HuH-7.5 (cell line): ENCODE measurements at places on chromosomes 4 and X.

- no peak for DNase-seq
Measured at GRCh38 chr4:3210467-3210866, 38.5 kb upstream of the MSANTD1 start.

GRCh38 chr4:95979961-95980876 is 140.3 kb downstream of the PDHA2 start:
- no peak for DNase-seq

GRCh38 chr4:73066445-73066844 is 3.1 kb downstream of the COX18 start:
- DNase-seq: no peak

DNA sequence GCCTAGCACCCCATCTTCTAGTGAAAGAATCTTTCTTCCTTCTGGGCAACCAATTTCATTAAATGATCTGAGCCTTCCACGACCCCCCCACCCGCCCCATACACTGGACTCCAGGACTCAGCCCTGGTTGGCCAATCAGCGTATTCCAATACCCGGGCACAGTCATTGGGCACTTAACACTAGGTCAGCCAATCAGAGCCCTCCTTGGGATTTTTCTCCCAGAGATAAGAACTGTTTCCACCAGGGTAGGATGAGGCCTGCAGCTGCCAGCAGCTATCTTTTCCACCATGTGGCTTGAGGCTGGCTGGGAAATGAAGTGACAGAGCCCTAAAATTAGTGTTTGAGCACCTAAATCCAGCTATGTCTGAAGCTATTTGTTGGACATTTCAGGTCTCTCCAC is 418.8 kb downstream of the BCOR start:
- no peak for DNase-seq

- DNase-seq: no peak
Measured at GRCh38 chr4:2340272-2341061, 78.0 kb downstream of the ZFYVE28 start.

DNA sequence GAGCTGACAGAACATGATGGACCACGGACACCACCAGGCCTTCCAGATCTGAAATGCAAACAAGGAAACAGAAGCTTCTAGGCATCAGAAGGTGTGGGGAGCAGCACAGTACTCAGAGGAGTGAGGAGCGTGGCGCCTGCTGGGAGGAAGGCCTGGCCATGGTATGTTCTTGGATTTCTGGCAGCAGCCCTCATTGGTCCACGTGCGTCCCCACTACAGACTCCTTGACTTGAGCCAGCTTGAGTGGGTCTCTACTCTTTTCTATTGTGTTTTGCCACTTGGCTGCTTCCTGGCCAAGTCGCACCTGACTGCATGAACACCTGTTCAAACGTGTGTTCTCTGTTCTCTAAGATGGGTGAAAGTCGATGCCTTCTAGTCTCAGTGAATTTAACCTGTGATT is 18.0 kb downstream of the ZNF275 start:
- no peak for DNase-seq

- DNase-seq: no peak
Measured at GRCh38 chr4:84733343-84734033, 150.6 kb downstream of the CDS1 start.

DNA sequence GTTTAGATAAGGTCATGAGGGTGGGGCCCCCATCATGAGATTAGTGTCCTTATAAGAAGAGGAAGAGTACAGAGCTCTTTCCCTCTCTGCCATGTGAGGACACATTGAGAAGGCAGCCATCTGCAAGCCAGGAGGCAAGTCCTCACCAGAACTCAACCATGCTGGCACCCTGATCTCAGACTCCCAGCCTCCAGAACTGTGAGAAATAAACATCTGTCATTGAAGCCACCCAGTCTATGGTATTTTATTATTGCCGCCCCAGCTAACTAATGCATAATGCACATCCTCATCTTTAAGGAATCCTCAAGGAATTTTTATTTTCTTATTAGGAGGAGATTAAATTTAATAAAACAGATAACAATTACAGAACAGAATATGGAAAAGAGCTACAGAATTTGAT is 16.7 kb upstream of the EXOSC9 start:
- no peak for DNase-seq

- DNase-seq: no peak
Measured at GRCh38 chrX:134864431-134864830, 126.4 kb upstream of the SMIM10 start.

- DNase-seq: no peak
Measured at GRCh38 chr4:141789716-141790115, 153.3 kb downstream of the IL15 start.

GRCh38 chr4:112379306-112379705 is 82.1 kb downstream of the ALPK1 start:
- DNase-seq: no peak

DNA sequence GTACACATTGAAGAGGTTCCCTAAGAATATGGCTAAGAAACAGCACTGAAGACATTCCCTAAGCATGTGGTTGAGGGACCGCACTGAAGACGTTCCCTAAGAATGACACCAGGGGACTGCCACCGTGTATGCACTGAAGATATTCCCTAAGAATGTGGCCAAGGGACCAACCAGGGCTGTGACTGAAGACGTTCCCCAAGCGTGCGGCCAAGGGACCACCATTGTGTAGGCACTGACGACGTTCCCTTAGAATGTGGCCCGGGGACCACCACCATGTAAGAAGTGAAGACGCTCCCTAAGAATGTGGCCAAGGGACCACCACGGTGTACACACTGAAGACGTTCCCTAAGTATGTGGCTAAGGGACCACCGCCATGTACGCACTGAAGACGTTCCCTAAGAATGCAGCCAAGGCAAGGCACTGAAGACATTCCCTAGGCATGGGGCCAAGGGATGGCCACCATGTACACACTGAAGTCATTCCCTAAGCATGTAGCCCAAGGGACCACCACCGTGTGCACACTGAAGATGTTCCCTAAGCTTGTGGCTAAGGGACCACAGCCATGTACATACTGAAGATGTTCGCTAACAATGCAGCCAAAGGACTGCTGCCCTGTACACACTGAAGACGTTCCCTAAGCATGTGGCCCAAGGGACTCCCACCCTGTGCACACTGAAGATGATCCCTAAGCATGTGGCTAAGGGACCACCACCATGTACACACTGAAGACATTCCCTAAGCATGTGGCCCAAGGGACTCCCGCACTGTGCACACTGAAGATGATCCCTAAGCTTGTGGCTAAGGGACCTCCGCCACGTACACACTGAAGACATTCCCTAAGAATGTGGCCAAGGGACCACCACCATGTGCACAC is 22.0 kb downstream of the DHRSX start:
- DNase-seq: no peak

DNA sequence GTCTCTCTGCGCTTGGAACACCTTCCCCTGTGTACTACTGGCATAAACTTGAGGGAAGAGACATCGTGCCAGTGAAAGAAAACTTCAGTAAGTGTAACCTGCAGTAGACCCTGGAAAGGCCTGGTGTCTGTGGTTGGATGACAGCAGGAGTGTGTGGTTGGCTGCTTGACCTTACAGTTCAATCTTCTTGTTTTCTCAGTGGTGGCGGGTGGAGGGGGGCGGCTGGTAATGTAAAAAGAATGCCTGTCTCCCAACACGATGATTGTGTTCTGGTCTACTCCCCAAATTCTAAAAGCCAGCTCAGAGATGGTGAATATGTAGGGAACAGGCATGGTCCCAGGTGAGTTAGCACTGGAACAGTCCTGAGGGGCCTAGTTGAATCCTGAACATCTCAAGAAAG is 18.6 kb downstream of the PSMD10 start:
- DNase-seq: no peak

DNA sequence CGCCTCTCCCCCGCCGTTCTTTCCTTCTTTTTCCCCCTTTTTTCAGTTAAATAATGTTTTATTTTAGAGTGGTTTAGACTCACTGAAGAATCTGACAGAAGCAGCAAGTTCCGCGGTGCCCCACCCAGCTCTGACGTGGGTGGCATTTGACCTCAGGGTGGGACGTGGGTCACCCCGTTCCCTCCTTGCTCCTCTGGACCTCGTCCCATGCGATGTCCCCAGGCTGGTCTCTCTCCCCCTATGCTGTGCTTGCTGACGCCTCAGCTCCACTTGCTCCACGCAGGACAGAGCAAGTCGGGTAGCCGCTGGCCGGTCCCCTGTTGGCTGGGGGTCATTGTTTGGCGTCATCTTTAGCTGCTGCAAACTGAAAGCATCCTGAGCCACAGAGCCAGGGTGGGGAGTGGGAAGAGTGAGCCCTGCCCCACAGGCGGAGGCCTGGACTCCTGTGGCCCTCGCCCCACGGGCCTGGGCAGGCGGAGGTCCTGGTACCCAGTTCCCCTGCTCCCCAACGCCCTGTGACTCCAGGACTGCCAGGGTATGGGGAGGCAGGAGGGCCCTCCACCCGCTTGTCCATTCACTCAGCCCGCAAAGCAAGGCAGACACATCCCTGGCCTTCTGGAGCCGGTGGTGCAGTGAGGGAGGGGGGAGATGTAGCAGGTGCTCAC is 30.8 kb downstream of the TRMT44 start:
- no peak for DNase-seq

DNA sequence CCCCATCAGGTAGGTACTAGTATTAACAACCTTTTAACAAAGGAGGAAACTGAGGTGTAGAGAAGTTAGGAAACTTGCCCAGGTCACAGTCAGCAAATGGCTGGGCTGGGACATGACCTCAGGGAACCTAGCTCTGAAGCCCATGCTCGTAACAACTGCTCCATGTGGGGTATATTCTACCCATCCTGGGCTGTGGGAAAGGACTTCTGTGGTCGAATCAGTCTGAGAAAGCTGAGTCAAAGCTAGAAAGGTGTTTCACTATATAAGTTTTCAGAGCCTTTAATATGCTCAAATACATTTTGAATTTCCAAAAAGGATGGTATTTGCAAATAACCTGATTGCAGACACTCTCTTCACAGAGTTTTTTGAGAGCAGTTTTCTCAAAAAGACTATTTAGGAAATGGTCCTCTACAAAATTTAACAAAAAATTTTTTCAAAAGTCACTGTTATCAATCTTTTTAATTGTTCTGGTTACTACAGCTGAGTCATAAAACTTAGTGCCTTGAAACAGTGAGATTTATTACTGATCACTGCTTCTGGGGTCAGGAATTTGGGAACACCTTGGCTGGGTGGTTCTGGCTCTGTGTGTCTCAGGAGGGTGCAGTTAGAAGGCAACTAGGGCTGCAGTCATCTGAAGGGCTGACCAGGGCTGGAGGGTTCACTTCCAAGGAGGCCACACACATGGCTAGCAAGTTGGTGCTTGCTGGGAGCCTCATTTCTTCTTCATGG is 53.6 kb downstream of the NSG1 start:
- no peak for DNase-seq

- no peak for DNase-seq
Measured at GRCh38 chr4:16812041-16812440, 86.4 kb downstream of the LDB2 start.

DNA sequence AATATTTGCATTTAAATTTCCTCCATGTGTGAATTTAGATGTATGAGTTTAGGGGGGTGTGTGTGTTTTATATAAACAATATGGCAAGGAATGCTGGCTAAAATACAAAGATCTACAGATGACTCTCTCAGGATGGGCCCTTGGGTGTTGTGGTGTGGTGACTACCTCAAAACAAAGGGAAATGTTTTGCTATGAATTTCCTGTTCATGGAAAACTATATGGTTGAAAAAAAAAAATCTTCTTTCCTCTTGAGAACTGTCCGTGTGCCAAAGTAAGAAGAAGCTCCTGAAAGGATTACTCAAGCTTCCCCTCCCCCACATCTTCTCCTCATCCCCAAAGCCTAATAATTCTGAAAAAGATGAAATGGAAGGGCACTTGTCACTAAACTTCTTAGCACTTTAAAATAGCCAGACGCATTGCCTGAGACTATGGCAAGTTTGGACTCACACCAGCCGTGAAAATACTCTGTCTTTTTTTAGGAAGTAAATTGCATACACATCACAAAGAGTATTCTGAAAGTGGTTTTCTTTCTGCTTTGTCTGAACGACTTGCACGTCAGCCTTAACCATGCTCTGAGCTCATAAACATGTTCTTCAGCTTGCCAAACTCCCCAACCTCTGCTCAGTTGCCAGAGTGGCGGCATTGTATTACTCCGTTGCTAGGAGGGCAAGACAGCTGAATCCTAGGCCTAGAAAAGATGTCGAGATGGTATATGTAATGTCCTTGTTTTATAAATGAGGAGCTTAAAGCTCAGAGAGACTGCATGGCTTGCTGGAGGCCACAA is 250.4 kb upstream of the JADE1 start:
- no peak for DNase-seq

DNA sequence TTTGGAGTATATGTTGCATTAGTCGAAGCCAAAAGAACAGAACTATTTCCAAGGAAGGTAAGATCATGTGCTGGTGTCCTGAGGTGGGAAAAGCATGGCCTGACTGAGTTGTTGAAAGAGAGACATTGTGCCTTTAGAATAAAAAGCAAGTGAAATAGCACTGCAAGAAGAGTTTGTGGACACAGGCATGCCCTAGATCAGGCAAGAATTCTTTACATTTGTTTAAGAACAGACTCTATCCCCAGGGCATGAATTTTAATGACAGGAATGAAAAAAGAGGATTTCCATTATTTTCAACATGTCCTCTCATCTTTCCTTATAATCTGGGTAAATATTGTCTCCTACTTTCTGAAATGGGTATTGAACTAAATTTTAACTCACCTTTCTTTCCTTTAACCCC is 516.2 kb upstream of the GALNT7 start:
- DNase-seq: no peak

GRCh38 chr4:56164907-56165306 is 216.2 kb downstream of the CEP135 start:
- no peak for DNase-seq

GRCh38 chr4:77465271-77465670 is 140.3 kb upstream of the CXCL13 start:
- peak; percentile 9 for DNase-seq

- DNase-seq: no peak
Measured at GRCh38 chrX:132407691-132408090, 81.1 kb downstream of the MBNL3 start.

- no peak for DNase-seq
Measured at GRCh38 chr4:185093603-185094002, 49.5 kb upstream of the SLC25A4 start.

DNA sequence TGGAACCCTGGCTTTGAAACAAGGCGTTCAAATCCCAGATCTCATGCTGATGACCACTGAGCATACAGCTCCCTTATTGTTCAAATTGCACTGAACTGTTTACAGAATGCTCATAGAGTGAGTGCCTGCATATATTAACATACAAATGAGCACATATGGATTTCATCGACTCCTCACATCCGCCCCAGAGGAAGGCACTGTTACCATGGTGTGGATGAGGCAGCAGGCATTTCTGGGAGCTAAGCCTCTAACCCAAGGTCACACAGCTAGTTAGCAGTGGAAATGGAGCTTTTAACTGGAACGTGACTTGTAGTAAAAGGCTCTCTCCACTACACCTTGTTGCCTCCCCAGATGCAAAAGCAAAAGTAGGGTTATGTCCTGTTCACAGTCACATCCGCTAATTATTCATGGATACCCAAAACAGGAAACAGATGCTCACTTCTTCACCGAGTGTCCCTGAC is 289.7 kb downstream of the STK32B start:
- no peak for DNase-seq

DNA sequence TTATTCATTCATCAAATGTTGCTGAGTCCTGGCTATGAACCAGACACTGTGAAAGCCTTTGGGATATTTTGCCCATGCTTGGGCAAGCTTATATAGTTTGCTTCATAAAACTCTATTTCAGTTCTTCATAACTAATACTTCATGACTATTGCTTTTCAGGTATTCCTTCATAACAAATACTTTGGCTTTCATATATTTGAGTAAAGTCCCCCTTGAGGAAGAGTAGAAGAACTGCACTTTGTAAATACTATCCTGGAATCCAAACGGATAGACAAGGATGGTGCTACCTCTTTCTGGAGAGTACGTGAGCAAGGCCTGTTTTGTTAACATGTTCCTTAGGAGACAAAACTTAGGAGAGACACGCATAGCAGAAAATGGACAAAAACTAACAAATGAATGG is 1.7 kb upstream of the AFP start:
- no peak for DNase-seq

- no peak for DNase-seq
Measured at GRCh38 chr4:48196758-48197504, 62.9 kb upstream of the TXK start.
